ENCODE measurements at places on chromosomes 13 and 19. TPM values are rescaled to one million over a fixed set of nuclear protein-coding genes. Genes with fewer than 3 reads are reported as not detected.

IGFL2 gene
- total RNA-seq: 16.6 TPM

RFPL4AL1 gene
- total RNA-seq: not detected

SERTM1 gene
- not detected for total RNA-seq

TMEM150B gene
- total RNA-seq: not detected

SLC1A6 gene
- total RNA-seq: not detected

LGI4 gene
- not detected for total RNA-seq

CGB8 gene
- 0.37 TPM for total RNA-seq

F10 gene
- total RNA-seq: not detected

SYNGR4 gene
- not detected for total RNA-seq

CCDC9 gene
- total RNA-seq: 13.5 TPM

SBK2 gene
- total RNA-seq: not detected

KDM4B gene
- total RNA-seq: 19.8 TPM

KLK4 gene
- not detected for total RNA-seq

KPTN gene
- total RNA-seq: 3.6 TPM

ITGBL1 gene
- total RNA-seq: 0.63 TPM

IGFL4 gene
- not detected for total RNA-seq

ADPRHL1 gene
- total RNA-seq: under 0.01 TPM

FFAR2 gene
- not detected for total RNA-seq

KISS1R gene
- total RNA-seq: 0.14 TPM

PCDH8 gene
- not detected for total RNA-seq

CHAF1A gene
- total RNA-seq: 18.5 TPM

ZNF260 gene
- 16.4 TPM for total RNA-seq

CACNG8 gene
- not detected for total RNA-seq

SRRM5 gene
- total RNA-seq: not detected

TRPM4 gene
- total RNA-seq: 19.6 TPM

OLFM2 gene
- total RNA-seq: 4.3 TPM

LRRC25 gene
- not detected for total RNA-seq

CEACAM5 gene
- total RNA-seq: 24.6 TPM

EFNB2 gene
- 29.0 TPM for total RNA-seq

ZNF665 gene
- total RNA-seq: 4.6 TPM

CYP4F8 gene
- total RNA-seq: not detected

RXFP2 gene
- not detected for total RNA-seq

LILRA1 gene
- not detected for total RNA-seq

KLF12 gene
- 2.1 TPM for total RNA-seq

NEK3 gene
- total RNA-seq: 8.4 TPM

ZNF208 gene
- total RNA-seq: 0.49 TPM

ZNF560 gene
- total RNA-seq: not detected

ZNF540 gene
- 0.35 TPM for total RNA-seq

ANGPTL8 gene
- total RNA-seq: not detected

ZSCAN1 gene
- not detected for total RNA-seq

ZNF285 gene
- total RNA-seq: 2.0 TPM

RCBTB1 gene
- total RNA-seq: 5.0 TPM

CCDC97 gene
- 12.1 TPM for total RNA-seq

LILRA5 gene
- not detected for total RNA-seq

TGFBR3L gene
- 10.2 TPM for total RNA-seq

OR7A17 gene
- total RNA-seq: not detected
